Kasumi-1 (cell line): ENCODE measurements at places on chromosomes 5 and 9.

DNA sequence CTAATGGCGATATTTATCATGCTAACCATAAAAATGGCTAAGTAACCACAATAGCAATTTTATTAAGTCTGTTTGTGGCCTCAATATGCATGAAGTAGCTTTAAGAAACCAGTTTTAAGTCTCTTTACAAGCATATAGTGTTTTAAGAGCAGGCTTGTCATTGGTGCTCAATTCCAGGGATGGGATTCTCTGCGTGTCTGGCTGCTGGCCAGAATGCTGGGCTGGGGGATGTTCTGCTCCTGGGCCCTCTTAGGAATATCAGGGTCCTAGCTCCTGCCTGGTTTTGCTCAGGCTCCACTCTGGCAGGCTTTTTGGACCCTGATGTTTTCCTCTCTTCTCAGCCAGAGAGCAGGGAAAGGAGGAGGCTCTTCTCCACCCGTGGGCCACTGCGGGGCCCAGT, 127.2 kb downstream of the PDE8B start:
- DNase-seq, result no peak

DNA sequence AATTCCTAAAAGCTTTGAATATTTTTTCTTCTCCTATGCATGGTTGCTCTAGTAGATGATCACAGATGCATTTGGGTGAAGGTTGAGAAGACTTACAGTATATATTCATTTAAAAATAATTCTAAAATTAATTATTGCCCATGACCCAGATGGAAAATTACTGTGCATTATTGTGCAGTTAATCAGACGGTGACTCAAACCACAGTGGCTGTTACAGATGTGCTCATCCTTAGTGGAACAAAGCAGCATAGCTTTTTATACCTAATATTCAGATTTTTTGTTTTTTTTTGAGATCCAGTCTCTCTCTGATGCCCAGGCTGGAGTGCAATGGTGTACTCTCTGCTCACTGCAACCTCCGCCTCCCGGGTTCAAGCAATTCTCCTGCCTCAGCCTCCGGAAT, 10.7 kb downstream of the OR2V1 start:
- no peak for DNase-seq

GRCh38 chr9:134662143-134662876, 20.7 kb downstream of the COL5A1 start:
- no peak for DNase-seq

DNA sequence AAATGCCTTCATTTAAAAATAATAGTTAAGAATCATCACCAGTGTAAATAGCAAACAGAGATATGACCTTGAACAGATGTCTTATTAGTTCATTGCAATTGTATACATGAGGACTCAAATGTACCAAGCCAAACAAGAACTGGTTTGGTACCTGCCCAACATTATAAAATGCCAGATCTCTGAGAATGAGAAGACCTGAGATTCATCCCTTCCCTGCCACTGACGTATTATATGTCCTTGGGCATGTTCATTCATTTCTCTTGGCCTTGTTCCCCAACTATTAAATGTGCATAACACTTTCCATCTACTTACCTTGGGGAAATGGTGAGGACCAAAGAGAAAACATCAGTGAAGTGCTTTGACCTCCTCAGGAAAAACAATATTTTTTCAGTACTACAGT, 33.6 kb upstream of the ERBIN start:
- no peak for DNase-seq

DNA sequence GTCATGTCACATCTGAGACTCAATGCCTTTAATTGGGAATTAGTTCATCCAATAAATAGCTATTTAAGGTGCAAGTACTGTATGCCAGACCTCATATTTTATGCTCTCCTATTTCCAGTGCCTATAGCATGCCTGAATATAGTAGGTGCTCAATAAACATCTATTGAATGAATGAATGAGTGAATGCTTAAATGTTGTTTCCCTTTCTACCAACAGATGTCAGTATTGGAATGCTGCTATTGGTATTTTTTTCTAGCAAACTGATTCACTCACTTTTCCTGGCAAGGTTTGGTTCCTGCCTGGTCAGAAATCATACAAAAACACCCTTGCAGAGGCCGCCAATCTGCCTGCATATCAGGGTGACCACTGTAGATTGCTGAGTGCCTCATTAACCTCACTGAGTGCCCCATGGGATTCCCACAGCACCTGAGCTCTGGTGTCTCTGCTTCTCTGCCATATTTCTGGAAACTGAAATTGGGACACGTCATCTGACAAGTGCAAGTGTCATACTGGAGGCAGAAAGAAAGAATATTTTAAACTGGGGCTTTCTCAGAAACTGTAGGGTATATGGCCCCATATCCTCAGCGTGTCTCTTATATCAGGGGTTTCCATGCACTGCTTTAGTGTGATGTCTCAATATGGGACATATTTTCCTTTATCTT, 359.7 kb downstream of the TRIM32 start:
- DNase-seq, result no peak

- no peak for DNase-seq
Observed at GRCh38 chr9:133080161-133080560, 18.4 kb downstream of the CEL start.
